ENCODE measurements at places on chromosomes 1 and 21.

- no peak for DNase-seq
Observed at GRCh38 chr1:11505591-11506538, 26.9 kb downstream of the DISP3 start.

- DNase-seq: no peak
Observed at GRCh38 chr1:43998000-43998378, 6.6 kb downstream of the CCDC24 start.

DNA sequence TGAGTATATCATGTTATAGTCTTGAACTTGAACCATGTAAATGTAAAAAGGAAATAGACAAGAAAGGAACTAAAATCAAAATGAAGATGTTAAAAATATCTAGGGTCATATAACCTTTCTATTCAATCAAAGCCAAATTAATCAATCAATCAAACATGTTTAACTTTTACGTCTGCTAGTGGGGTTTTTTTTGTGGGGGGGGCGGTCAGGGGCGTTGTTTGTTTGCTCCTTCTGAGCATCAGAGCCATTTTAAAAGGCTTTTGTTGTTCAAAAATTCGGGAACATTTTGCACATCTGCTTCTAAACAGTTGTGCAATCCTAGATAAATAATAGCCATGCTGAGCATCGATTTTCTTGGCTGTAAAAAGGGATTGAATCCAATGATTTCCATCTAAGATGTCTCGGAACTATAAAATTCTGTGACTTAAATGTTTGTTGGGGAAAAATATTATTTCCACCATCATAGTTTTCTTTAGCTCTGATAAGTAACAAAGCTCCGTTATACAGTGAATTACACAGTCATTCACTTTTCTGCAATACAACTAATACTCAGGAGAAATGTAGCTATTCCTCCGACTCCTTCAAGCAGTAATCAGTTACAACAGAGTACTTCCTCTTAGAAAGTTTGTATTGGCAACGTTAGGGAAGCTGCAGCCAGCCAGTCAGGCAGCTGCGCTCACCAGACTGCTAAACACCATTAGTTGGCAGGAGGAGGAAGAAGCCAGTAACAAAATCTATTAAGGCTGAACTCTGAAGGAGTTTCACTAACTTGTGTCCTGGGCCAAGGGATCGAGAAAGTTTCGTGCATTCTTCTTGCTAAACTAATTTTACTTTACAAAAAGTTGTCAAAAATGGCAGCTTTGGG lies 2.2 kb downstream of the SPATA6 start:
- peak; percentile 90 for DNase-seq

GRCh38 chr1:7524341-7525337 lies 246.5 kb upstream of the VAMP3 start:
- DNase-seq: no peak

- no peak for DNase-seq
Observed at GRCh38 chr21:31837041-31837440, 35.8 kb upstream of the HUNK start.

DNA sequence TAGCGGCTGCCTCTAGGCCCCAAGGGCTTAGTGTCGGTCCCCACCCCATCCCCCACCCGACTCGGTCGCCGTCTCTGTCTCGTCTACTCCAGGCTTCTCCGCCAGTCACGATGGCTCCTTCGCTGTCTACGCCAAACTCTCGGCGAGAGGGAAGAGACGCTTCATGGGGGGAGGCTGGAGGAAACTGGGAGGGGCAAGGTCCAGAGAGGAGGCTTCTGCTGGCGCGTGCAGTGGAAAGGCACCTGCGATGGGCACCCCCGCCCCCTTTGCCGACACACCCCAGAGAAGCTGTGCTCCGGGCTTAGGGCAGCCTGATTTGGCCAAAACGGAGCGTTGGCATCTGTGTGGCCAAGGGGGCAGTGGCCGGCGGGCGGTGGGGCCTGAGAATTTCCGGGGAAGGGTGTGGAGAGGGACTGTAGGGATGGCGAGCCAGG lies 1.2 kb upstream of the CSMD2 start:
- DNase-seq: no peak

DNA sequence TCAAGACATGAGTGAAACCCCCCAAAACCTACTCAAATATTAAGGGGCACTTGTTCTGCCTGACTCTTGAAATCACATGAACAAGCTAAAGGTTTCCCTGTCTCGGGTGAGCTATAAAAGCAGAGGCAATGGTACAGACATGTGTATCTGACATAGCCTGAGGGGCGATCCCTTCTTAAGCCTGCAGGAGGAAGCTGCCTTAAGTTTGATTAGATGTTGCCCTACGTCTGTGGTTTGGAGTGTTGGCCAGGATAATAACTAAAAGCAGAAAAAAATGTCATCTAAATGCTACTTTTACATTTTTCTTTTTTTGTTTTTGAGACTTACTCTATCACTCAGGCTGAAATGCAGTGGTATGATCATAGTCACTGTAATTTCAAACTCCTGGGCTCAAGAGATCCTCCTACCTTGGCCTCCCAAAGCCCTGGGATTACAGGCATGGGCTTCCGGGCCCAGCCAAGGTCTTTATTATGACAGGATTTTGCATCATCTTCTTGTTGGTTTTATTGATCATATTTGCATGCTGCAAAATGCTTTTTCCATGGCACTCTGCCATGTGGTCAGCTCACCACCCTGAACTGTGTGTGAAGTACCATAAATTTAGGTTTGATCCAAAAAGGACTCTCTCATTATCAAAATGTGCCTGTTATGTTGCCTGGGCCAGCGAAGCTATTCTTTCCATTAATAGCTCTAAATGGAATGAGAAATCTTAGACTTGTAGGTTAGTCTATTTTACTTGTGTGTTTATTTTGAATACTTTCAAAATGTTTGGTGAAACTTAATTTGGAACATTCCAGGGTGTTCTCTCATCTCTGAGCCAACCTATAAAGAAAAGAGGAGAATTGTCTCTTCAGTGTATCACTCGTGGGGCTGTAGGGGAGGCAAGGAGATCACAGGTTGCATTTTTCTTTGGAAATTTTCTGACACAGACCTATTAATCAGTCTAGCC lies 15.0 kb upstream of the HMGN1 start:
- DNase-seq: no peak

- DNase-seq: no peak
Observed at GRCh38 chr1:115877511-115877910, 36.6 kb upstream of the NHLH2 start.

- DNase-seq: peak; percentile 55
Observed at GRCh38 chr1:221793439-221794078, 51.7 kb upstream of the DUSP10 start.

DNA sequence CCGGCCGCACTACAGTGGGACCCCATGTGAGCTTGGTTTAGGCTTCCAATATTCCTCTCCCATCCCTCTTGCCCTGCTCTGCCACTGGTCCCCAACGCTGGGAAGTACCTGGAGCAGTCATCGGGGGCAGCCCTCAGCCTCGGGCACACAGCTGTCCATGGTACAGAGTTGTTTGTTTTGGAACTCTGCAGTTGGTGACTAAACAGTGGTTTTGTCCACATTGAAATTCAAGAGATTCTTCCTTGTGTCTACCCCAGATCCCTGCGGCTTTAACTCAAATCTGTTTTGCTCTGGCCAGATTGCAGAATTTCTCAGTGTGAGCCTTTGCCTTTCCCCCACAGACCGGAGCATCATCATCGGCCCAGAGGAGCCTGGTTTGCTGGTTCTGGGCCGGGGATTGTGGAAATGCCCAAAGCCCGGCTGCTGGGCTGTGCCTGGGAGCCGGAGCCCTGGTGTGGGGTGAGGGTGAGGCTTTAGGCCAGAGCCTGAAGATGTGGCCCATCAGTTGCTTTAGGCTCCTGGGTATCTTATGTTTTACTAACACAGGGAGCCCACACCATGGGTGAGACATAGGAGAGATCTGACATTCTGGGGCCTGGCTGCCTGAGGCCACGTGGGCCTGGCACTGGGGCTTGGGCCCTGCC lies 93.2 kb downstream of the ARHGEF10L start:
- no peak for DNase-seq

- DNase-seq: peak; percentile 39
Observed at GRCh38 chr1:52795464-52795863, 47.1 kb upstream of the ZYG11A start.

DNA sequence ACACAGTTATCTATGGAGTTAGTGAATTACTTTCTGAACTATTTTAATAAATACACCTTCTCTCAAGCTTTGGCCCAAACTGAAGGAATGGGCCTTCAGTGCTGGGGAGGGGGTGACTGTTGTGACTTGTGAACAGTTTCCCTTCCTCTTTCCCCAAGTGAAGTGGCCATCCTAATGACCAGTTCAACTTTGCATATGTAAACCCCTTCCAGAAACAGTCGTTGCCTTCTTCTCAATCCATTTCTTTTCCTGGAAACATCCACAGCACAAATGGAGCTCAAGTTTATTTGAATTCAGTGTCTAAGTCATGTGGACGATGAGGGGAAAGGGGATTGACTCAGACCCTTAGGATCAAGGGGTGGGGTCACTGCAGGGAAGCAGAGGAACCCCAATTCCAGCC lies 1.3 kb upstream of the INPP5B start:
- DNase-seq: peak; percentile 26

GRCh38 chr1:66598670-66599069 lies 64.7 kb downstream of the SGIP1 start:
- DNase-seq: no peak

- no peak for DNase-seq
Observed at GRCh38 chr1:245863566-245864184, 643.4 kb downstream of the SMYD3 start.

- DNase-seq: no peak
Observed at GRCh38 chr1:147080671-147081394, 91.4 kb downstream of the PRKAB2 start.

DNA sequence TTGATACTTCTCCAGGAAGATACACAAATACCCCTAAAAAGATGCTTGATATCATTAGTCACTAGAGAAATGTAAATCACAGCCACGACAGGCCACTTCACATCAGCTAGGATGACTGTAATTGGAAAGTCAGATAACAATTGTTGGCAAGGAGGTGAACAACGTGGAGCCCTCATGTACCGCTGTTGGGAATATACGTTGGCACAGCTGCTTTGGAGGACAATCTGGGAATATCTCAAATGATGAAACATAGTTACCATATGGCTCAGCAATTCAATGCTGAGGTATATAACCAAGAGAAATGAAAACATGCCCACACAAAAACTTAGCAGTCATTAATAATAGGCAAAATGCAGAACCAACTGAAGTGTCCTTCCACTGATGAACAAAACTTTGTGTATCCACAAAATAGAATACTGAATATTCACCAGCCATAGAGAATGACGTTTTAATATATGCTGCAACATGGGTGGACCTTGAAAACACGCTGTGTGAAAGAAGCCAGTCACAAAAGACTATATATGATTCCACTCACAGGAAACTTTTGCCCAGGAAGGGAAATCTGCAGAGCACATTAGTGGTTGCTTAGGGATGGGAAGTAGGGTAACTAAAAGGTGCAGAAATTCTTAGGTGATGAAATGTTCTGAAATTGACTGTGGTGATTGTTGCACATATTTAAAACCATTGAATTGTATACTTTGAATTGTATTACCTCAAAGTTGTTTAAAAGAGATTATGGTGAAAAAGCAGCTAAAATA lies 95.4 kb downstream of the AHCTF1 start:
- no peak for DNase-seq

- no peak for DNase-seq
Observed at GRCh38 chr1:190159146-190159545, 318.5 kb downstream of the BRINP3 start.

DNA sequence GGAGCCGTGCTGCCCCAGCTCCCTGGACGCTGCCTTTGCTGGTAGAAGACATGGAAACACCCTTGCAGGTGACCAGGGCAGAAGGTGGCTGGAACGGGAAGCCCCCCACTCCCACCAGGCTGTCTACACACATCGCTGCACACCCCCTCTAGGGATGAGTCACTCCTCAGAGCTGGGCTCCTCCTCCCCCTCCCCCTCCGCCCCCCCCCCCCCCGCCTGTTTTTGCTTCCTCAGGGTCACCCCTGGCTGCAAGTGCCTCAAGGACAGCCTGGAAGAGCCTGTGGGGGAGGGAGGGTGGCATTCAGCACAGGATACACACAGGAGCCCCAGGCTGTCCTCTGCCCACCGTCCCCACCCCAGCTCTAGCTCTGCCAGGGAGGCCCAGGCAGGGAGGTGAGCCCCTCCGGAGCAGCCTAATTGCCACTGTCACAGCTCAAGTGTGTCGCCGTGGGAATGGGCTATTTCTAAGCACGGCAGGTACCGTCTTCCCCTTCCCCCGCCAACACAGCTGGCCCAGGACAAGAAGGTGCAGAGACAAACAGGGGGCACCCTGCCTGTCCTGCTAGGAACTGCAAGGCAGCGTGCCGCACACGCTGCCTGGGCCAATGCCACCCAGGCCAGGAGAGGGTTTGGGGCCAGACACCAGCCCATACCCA lies 2.5 kb downstream of the FNDC10 start:
- DNase-seq: no peak

GRCh38 chr21:45309069-45309986 lies 21.6 kb upstream of the POFUT2 start:
- peak; percentile 53 for DNase-seq

GRCh38 chr21:41361053-41361785 lies 608 bp upstream of the MX2 start:
- no peak for DNase-seq

- DNase-seq: no peak
Observed at GRCh38 chr1:247216261-247216660, 39.6 kb upstream of the VN1R5 start.

DNA sequence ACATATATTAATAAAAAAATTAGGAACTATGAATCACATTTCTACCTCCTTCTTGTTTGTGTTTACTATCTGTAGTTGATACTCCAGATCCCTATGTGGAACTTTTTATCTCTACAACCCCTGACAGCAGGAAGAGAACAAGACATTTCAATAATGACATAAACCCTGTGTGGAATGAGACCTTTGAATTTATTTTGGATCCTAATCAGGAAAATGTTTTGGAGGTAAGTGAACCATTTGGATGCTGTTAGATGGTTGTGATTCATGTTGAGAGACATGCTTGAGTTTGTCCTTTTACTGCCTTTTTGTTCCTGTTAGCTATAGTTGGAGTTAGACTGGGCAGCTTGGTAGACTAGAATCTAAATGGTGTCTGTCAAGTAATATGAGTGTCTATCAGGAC lies 64.2 kb downstream of the PLA2G4A start:
- no peak for DNase-seq

DNA sequence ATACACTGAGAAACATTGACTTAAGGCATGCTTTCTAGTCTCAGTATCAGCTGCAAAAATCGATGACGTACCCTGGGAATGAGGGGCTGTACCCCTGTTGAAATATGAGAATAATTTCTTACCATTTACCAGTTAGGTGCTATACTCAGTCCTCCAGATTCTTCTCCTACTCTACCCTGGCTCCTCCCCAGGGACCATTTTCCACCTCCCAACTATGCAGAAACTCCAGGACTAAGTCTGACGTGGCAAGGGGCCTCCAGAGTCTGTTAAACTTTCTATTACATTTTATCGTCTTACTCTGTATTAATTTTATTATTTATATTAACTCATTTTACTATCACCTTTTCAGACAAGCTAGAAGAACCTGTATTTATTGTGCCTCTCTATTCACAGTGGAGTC lies 124.3 kb downstream of the CYYR1 start:
- DNase-seq: no peak

All from inflammatory macrophage treated with lipopolysaccharide for 4 hours (primary cell).